ENCODE measurements at places on chromosomes 4 and X. TPM values are rescaled to one million over a fixed set of nuclear protein-coding genes. Genes with fewer than 3 reads are reported as not detected.

TLR10 gene
- polyA plus RNA-seq: 0.10 TPM

TGIF2LX gene
- not detected for polyA plus RNA-seq

CDX4 gene
- 2.7 TPM for polyA plus RNA-seq

SLC25A53 gene
- polyA plus RNA-seq: 3.7 TPM

MTTP gene
- 0.50 TPM for polyA plus RNA-seq

ASB12 gene
- 1.1 TPM for polyA plus RNA-seq

RHOH gene
- 1.8 TPM for polyA plus RNA-seq

HEPH gene
- polyA plus RNA-seq: 9.7 TPM

TSPAN6 gene
- polyA plus RNA-seq: 67.5 TPM

CXCL11 gene
- polyA plus RNA-seq: 0.81 TPM

MAP7D3 gene
- 31.1 TPM for polyA plus RNA-seq

IL3RA gene
- 0.86 TPM for polyA plus RNA-seq

Data from GM23338 (cell line).